ENCODE measurements at places on chromosomes 1 and 21. TPM values are rescaled to one million over a fixed set of nuclear protein-coding genes. Genes with fewer than 3 reads are reported as not detected.

ICOSLG gene
- total RNA-seq, result 4.6 TPM

OMA1 gene
- 24.2 TPM for total RNA-seq

ST6GALNAC5 gene
- total RNA-seq, result 2.3 TPM

TCEA3 gene
- 30.7 TPM for total RNA-seq

GPN2 gene
- 10.8 TPM for total RNA-seq

MTF1 gene
- 6.3 TPM for total RNA-seq

GRCh38 chr21:27168084-27168483 is 201.2 kb upstream of the ADAMTS5 start:
- H3K36me3 ChIP-seq, result no peaks in the 10 kb centered on the region
- H3K4me3 ChIP-seq, result no peak overlapping the region
- no peak overlapping the region for H3K27ac ChIP-seq
- H3K4me1 ChIP-seq, result no peaks in the 10 kb centered on the region
- DNase-seq, result no peak
- H3K27me3 ChIP-seq, result no peaks in the 10 kb centered on the region

DNA sequence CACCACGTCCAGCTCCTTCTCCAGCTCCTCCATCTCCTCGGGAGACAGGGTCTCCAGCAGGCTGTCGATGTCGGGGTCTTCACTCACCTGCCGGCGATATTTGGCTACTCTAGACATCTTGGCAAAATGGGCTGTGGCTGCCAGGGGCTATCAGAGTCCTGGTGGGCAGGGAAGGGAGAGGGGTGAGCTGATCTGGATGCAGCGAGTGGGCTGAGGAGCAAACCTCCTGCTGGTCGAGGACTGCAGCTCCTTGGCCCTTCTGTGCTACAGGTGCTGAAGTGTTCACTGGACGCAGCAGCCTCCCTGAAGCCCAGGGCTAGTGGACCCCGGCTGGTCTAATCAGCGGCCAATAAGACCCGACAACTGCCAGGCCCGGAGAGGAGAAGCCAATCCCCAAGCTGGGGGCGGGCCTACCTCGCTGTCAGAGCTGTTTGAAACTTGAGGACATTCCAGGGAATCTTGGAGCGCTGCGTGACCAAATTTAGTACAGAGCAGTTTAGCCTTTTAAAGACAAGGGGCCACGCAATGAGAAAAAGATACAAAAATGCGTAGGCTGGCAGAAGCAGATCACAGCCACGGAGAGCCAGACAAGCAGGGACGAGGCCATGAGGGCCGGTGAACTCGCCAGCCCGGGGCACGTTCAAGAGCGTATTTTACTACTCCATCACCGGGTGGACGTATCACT is at the start of gene LMOD1:
Gene LMOD1, minus strand, starts transcription at position 325 of the 685 bp plus-strand sequence. Its CDS starts 208 bp downstream, at position 117.
- H3K27me3 ChIP-seq, result no peaks in the 10 kb centered on the region
- H3K4me1 ChIP-seq, result no peaks in the 10 kb centered on the region
- H3K4me3 ChIP-seq, result peak within 1 kb of the TSS; percentile 55
- DNase-seq, result no peak

DNA sequence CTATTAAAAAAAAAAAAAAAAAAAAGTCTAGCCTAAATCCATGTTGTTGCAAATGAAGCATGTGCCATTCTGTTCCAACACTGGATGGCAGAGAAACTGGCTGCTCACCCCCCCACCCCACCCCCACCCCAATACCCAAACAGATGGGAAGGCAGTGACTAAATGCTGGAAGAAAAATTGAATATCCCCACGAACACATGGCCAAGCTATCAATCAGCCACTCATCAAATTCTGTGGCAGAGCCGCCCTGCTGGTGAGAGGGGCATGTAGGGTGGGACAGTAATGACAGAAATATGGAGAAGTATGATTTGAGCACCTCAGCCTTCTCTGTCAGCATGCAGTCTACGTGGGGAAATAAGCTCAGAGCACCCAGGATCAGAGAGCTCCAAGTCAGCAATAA is 34.1 kb downstream of the OPTC start:
- H3K27ac ChIP-seq, result no peak overlapping the region
- no peaks in the 10 kb centered on the region for H3K36me3 ChIP-seq
- peaks cover 29% of the 10 kb centered on the region for H3K4me1 ChIP-seq
- DNase-seq, result no peak
- H3K27me3 ChIP-seq, result no peaks in the 10 kb centered on the region

DNA sequence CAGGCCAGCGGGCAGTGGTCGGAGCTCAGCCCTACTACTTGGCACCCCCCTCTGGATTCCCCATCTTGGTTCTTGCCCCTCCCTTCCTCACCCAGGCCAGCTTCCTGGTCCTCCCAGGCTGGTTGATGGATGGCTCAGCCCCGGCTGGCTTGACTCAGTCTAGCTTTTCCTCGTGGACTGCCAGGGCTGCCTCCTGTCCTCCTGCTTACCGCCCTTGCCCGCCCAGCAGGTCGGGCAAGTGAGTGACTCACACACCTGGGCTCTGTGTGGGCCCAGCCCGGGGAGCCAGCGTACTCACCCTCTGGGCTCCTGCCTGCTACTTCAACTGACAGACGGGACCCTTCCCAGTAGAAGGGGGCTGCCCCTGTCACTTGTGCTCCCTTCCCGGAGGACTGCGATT is 19.5 kb upstream of the ARHGEF10L start:
- peak overlapping the region; percentile 93 for H3K27ac ChIP-seq
- no peaks in the 10 kb centered on the region for H3K36me3 ChIP-seq
- no peaks in the 10 kb centered on the region for H3K27me3 ChIP-seq

DNA sequence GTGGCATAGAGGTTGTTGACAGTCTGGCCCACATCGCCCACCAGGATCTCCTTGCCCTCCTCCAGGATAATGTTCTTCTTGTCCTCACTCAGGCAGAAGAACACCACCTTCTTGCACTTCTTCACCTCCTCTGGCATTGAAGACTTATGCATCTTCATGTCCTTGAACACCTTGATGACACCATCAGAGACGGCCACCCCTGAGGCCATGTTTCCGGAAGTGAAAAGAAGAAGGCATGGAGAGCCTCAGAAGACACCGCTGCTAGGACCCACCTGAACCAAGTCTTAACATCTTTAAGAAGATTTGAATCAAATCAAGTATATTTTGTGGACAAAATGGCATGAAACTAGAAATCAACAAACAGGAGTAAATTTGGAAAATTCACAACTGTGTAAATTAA is 56.2 kb downstream of the C1orf185 start:
- no peaks in the 10 kb centered on the region for H3K27me3 ChIP-seq
- H3K4me1 ChIP-seq, result no peaks in the 10 kb centered on the region
- DNase-seq, result no peak
- no peak overlapping the region for H3K4me3 ChIP-seq
- no peak overlapping the region for H3K27ac ChIP-seq
